Activated CD4-positive, alpha-beta memory T cell treated with anti-CD3 and anti-CD28 coated beads for 36 hours (primary cell): ENCODE measurements at places on chromosomes 3 and 15. TPM values are rescaled to one million over a fixed set of nuclear protein-coding genes. Genes with fewer than 3 reads are reported as not detected.
A peak's percentile ranks its signal among the peaks of the same experiment; 100 is the strongest.

DNA sequence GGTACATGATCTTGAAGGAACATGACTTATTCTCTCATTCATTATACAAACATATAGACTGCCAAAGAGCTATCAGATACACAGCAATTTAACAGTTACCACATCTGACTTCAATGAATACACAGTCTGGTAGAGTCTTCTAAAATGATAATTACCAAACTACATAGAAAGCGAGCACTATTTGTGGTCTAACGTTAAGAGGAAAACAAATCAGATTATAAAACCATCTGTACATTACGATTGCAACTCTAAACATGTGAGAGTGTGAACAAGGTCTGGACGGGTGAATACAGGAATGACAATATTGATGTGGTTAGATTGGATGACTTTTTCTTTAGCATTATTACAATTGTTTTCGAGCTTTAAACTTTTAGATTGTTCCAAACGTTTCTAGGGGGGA, 16.3 kb downstream of the CX3CR1 start:
- H3K27ac ChIP-seq, result no peak overlapping the region
- no peaks in the 10 kb centered on the region for H3K36me3 ChIP-seq
- peaks cover 4% of the 10 kb centered on the region for H3K27me3 ChIP-seq

GRCh38 chr3:194348354-194348753, 2.8 kb downstream of the CPN2 start:
- DNase-seq, result no peak
- no peaks in the 10 kb centered on the region for H3K27me3 ChIP-seq
- no peaks in the 10 kb centered on the region for H3K36me3 ChIP-seq
- no peak overlapping the region for H3K27ac ChIP-seq
- H3K4me3 ChIP-seq, result no peak overlapping the region

DNA sequence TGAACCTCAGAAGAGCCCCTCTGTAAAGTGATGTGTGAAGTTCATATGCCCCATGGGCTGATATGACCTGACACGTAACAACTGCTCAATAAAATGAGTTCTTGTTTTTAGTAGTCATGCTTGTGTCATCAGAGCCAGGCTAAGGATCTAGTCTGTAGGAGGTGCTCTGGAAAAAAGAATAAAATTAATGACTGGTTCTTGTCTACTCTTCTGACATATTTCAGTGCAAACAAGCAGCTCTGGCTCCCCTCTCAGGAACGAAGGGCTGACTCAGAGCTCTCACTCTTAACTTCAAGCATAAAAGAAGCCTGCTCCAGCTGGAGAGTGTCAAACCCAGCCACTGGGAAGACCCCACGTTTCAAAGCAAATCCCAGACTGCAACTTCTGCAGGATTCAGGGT, 77.0 kb downstream of the LRIG1 start:
- peak overlapping the region; percentile 66 for H3K27ac ChIP-seq
- no peaks in the 10 kb centered on the region for H3K27me3 ChIP-seq

DNA sequence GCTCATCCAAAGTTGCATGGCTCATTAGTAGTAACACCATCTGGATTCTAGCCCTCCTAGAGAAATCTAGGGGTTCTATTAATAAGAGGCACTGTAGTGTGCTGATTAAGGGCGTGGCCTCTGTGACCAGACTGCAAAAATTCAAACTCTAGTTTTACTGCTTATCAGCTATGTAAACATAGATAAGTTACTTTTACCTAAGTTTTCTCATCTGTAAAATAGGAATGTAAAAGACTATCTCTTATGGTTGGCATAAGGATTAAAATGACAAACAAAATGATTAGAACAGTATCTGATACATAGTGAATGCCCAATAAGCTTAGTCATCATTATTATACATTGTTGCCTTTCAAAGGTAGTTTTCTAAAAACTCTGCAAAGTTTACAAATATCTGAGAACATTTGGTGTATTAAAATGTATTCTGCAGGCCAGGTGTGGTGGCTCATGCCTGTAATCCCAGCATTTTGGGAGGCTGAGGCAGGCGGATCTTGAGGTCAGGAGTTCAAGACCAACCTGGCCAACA, 4.5 kb downstream of the PTX3 start:
- H3K36me3 ChIP-seq, result no peaks in the 10 kb centered on the region
- no peak for DNase-seq
- H3K4me3 ChIP-seq, result no peak overlapping the region
- peaks cover 10% of the 10 kb centered on the region for H3K4me1 ChIP-seq
- no peak overlapping the region for H3K27ac ChIP-seq
- H3K27me3 ChIP-seq, result peaks cover 25% of the 10 kb centered on the region

GRCh38 chr3:187871204-187871591, 125.9 kb upstream of the BCL6 start:
- H3K4me3 ChIP-seq, result no peak overlapping the region
- no peak for DNase-seq
- H3K4me1 ChIP-seq, result peaks cover 22% of the 10 kb centered on the region

DNA sequence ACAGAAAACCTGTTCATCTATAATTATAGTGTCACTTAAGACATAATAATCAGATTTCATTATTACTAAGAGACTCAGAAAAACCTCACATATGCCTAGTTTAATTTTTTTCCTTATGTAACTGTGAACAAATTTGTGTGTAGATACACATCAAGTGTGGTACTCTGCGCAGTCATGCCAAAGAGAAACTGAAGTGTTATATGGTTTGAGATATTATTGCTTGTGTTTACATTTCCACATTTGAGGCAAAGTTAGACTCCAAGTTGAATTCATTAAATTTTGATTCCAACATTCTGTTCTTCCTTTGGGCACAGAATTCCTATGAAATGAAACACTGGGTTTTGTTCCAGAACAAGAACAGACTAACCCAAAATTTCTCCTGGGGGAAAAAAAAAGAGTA, 2.2 kb downstream of the MBNL1 start:
- H3K4me1 ChIP-seq, result peaks cover 50% of the 10 kb centered on the region
- H3K4me3 ChIP-seq, result peak overlapping the region; percentile 84
- DNase-seq, result no peak
- H3K27me3 ChIP-seq, result no peaks in the 10 kb centered on the region

GRCh38 chr3:136562026-136562425, 190.2 kb downstream of the STAG1 start:
- no peak overlapping the region for H3K27ac ChIP-seq
- H3K4me1 ChIP-seq, result peaks cover 9% of the 10 kb centered on the region

DNA sequence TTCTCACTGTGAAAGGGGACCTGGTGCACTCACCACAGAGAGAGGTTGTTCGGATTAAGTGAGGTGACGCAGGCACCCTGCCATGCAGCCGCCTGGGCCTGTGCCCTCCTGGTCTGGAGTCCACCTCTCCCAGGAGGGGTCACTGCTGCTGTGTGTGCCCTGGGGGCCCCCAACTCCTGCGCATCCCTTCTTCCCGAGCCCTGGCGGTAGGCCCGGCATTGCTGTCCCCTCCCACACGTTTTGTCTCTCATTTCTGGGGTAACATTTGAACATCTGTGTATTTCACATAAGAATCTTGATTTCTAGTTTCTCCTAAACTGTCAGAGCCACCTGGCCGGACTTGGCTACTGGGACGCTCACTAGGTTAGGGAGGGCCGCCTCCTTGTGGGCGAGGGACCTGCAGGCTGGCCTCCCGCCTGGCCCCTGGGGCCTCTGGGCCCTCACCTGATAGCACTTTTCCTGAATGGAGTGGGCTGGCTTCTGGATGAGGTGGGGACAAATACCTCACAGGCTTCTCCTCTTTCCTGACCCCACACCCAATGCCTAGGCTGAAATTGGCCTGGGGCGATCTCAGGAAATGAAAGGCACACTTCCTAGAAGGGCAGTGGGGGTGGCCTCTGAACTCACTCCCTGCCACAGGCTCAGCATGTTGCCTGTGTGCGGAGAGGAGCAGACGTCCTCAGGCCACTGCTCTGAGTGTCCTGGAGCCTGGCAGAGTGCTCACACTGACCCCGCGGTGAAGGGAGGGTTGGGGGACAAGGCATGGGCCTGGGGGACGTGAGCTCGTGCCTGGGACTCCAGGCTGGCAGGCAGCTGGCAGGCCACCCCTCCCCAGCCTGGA, 104.2 kb upstream of the PRR23E start:
- H3K4me3 ChIP-seq, result no peak overlapping the region
- peaks cover 5% of the 10 kb centered on the region for H3K27me3 ChIP-seq
- DNase-seq, result no peak

- DNase-seq, result no peak
- H3K36me3 ChIP-seq, result no peaks in the 10 kb centered on the region
- H3K27ac ChIP-seq, result no peak overlapping the region
- no peaks in the 10 kb centered on the region for H3K4me1 ChIP-seq
Observed at GRCh38 chr15:35691173-35691761, 145.3 kb upstream of the DPH6 start.

Gene ALPK3
- total RNA-seq, result 0.12 TPM

Gene LTF
- total RNA-seq, result not detected

Gene BTLA
- 17.3 TPM for total RNA-seq

GRCh38 chr3:140051019-140051957, 116.3 kb downstream of the CLSTN2 start:
- H3K36me3 ChIP-seq, result no peaks in the 10 kb centered on the region
- H3K4me1 ChIP-seq, result no peaks in the 10 kb centered on the region
- DNase-seq, result peak; percentile 9

Gene KCNMB2
- total RNA-seq, result not detected

Gene SMCO1
- total RNA-seq, result not detected

DNA sequence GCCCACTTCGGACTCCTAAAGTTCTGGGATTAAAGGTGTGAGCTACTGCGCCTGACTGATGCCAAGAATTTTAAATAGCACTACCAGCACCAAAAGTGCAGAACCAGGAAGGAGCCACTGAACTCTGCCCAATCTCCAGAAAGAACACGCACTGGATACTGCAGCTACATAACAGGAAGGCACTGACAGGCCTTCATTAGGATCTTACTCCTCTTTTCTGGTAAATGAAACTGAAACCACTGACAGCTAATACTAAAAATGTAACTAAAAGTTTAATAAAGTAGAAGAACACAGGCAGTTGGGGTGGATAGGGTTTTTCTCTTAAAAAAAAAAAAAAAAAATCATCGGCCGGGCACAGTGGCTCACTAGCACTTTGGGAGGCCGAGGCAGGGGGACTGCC, 74.1 kb upstream of the CHRM5 start:
- H3K27ac ChIP-seq, result no peak overlapping the region
- H3K4me1 ChIP-seq, result peaks cover 7% of the 10 kb centered on the region

DNA sequence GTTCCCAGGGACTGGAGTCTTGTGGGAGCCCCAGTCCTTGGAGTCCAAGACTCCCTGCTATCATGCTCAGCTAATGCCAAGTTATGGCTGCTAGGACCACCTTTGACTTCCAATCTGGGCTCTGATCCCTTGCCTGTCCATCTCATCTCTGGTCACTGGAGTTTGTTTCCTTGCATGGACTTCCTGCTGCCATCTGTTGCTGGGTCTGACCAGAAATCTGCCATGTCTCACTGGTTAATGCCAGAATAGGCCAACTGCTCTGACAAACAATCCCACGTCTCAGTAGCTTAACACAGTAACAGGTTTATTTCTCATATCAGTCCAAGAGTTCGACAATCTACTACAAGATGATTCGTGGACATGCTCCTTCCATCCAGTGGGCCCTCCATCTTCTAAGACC, 10.1 kb upstream of the GLCE start:
- H3K36me3 ChIP-seq, result no peaks in the 10 kb centered on the region
- H3K4me3 ChIP-seq, result no peak overlapping the region
- no peaks in the 10 kb centered on the region for H3K4me1 ChIP-seq
- no peak overlapping the region for H3K27ac ChIP-seq
- DNase-seq, result no peak

GRCh38 chr15:23797747-23798446, 110.8 kb upstream of the NDN start:
- no peak overlapping the region for H3K4me3 ChIP-seq
- H3K27me3 ChIP-seq, result no peaks in the 10 kb centered on the region
- DNase-seq, result no peak
- H3K36me3 ChIP-seq, result no peaks in the 10 kb centered on the region
- H3K27ac ChIP-seq, result no peak overlapping the region

Gene LDHAL6B
- total RNA-seq, result not detected

Gene NMB
- 7.8 TPM for total RNA-seq

Gene NBEAL2
- 117 TPM for total RNA-seq

DNA sequence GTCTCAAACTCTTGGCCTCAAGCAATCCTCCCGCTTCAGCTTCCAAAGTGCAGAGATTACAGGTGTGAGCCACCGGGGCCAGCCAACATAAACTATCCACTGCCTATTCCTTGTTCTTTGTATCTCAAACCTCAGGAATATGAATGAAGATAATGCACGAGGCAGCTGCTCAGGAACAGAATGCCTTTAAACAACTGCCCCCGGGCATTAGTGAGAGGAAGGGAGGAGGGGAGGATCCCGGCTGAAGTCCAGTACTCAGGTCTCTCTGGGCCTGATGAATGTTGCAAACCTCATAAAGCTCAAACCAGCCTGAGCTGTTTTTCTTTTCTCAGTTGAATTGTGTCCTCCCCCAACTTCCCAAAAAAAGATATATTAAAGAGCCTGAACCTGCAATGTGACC, 26.9 kb upstream of the MTMR14 start:
- no peak overlapping the region for H3K27ac ChIP-seq
- peaks cover 4% of the 10 kb centered on the region for H3K27me3 ChIP-seq
- DNase-seq, result no peak
- no peaks in the 10 kb centered on the region for H3K36me3 ChIP-seq

DNA sequence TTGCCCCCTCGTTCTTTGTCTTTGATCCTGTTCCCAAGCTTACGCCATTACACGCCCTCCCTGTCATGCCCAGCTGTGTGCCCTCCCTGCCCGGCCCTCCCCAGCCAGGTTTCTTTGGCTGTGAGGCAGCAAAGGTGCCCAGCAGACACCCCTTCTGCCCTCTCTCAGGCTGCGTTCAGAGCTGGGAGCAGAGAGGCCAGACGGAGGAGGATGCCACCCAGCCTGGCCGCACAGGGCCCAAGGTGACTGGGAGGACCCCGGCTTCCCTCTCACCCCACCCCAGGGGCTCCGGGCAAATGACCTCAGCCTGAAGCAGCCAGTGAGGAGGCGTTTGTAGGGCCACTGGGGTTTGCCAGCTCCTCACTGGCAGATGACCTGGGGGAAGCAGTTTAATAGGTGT, 30.8 kb upstream of the LACTB start:
- H3K36me3 ChIP-seq, result no peaks in the 10 kb centered on the region
- no peaks in the 10 kb centered on the region for H3K4me1 ChIP-seq
- H3K4me3 ChIP-seq, result no peak overlapping the region
- no peaks in the 10 kb centered on the region for H3K27me3 ChIP-seq
- no peak for DNase-seq
